GM23338 (cell line): ENCODE measurements at places on chromosomes 6 and 20.

DNA sequence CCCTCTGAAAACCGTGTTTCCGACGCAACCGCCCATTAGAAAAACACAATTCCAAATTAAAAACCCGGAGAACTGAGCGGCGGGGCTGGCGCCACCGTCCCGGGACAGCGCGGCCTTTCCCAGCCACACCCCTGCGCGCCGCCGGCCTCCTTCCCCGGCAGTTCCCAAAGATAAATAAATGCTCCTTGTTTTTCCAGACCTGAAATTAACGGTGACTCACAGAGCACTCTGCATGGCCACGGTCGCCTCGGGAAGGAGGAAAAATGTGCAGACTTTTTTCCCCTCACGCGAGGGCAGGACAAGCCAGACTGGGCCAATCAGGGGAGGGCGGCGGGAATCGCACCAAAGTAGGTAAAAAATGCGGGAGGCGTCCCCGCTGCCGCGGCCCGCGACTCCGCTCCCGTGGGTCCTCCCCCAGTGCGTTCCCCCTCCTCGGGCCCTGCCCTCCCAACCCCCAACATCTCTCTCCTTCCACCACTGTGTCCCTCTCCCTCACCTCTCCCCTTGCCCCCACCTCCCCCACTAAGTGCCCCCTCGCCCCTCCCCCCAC, 828 bp upstream of the DSTN start:
- DNase-seq: peak; percentile 63

- DNase-seq: no peak
Measured at GRCh38 chr6:11324453-11325015, 92.1 kb upstream of the NEDD9 start.

- no peak for DNase-seq
Measured at GRCh38 chr6:30348957-30349356, 4.0 kb downstream of the RPP21 start.

DNA sequence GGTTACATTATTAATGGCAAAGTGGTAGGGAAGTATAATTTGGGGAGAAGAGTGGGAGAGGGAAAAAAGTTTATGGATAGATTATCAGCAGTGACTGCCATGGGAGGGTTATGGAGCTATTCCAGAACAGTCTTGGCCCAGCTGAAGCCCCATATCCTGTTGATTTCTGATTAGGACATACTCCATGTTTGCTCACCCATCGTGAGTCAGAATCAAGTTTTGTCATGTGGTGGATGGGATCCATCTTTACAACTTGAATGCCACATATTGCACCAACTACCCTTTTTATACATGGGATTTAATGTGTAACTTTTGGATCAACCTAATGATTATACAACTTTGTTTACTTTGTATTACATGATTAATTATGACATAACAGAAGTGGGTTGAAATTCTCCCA, 217.0 kb downstream of the HAO1 start:
- DNase-seq: no peak

DNA sequence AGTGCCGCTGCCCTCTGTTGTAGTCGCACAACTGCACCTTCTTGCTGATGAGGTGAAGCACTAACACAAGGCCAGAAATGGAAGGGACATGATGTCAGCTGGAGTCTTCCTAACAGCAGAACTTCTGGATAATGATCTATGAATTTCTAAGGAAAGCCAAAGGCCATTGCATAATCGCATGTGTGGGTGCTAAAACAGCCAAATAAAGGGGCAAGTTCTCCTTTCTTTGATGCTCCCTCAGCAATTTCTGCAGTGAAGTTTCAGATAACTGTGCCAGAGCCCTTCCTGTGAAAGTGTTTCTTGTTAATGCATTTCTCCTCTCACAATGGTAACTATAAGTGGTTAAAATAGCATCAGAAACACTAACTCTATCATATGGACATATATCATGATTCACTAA, 8.0 kb upstream of the F13A1 start:
- DNase-seq: no peak

DNA sequence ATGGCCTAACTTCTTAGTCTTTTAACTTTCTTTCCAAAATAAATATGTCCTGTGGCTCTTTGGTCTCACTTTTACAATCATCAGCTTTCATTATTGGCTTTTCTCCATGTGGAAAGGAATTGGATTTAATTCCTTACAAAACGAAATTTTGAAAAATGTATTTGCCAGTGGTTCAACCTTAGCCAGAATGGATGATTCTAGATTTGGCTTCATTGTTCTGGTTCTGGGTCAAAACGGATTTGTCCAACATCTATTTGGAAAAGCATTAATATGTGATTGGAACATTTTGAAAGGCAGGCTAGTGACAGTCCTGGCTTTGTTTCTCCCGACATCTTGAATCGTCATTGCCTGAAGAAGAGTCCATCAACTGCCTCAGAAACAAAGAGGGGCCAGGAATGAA, 59.2 kb downstream of the TENT5A start:
- no peak for DNase-seq

GRCh38 chr20:3771552-3772058, 4.1 kb upstream of the ADISSP start:
- no peak for DNase-seq

- no peak for DNase-seq
Measured at GRCh38 chr6:38495518-38495917, 144.2 kb downstream of the BTBD9 start.

- DNase-seq: no peak
Measured at GRCh38 chr20:23337312-23337711, 13.3 kb upstream of the NXT1 start.

DNA sequence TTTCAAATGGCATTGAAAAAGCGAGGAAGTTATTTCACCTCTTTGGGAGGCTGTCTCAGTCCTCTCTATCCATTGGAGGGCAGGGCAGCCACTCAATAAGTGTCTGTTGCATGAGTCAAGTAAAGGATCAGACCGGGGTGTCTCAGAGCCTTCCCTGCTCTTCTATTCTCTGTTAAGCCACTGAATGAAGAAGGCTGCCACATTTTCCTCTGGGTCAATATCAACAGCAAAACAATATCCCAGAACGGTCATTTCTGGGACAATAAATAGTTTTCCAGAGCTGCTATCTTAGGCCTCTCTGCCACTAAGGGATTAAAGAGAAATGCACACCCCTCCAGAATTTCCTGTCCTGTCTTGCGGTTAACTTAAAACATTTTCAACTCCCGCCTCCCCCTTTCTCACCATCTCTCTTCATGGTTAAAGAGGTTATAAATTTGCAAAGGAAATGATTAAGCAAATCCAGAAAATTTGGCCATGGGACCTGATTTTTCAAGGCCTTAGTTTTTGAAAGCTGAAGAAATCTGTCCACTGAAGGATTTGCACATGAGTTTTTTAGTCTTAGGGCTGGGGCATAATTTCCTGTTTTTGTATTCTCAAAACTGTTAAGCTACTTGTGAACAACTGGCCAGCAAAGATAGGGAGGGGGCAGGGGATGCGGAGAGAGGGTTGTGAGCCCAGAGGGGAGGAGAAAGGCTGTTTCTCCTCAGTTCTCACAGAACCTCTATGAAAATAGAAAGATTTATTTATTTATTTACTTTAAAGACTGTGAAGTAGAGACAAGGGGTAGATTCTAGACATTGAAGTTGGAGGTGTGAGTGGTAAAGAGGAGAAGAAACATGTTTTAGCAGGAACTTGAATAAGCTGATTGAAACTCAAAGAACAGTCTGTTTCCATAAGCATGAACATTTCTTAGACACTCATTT, 135.7 kb downstream of the BCAS1 start:
- DNase-seq: peak; percentile 53

- DNase-seq: no peak
Measured at GRCh38 chr6:81797591-81797990, 45.1 kb upstream of the TENT5A start.

DNA sequence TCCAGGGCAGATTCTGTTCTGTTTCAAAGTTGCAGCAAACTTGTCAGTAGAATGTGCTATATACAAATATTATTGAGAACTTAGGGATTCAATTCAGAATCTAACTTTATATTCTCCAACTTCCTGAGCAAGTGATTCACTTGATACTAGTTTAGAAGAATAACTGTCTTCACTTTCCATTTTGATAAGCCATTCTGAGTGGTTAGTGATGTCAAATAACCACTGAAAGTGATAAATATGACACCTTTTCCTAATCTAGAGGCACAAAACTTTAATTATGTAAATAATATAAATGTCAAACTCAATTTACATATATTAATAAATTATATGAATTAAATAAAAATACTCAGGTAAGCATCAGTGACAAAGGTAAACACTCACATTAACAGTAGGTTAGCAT, 20.5 kb upstream of the SIM1 start:
- DNase-seq: no peak

- DNase-seq: no peak
Measured at GRCh38 chr20:63342561-63343459, 18.3 kb downstream of the CHRNA4 start.

GRCh38 chr6:148799647-148800046, 52.8 kb downstream of the UST start:
- DNase-seq: no peak

DNA sequence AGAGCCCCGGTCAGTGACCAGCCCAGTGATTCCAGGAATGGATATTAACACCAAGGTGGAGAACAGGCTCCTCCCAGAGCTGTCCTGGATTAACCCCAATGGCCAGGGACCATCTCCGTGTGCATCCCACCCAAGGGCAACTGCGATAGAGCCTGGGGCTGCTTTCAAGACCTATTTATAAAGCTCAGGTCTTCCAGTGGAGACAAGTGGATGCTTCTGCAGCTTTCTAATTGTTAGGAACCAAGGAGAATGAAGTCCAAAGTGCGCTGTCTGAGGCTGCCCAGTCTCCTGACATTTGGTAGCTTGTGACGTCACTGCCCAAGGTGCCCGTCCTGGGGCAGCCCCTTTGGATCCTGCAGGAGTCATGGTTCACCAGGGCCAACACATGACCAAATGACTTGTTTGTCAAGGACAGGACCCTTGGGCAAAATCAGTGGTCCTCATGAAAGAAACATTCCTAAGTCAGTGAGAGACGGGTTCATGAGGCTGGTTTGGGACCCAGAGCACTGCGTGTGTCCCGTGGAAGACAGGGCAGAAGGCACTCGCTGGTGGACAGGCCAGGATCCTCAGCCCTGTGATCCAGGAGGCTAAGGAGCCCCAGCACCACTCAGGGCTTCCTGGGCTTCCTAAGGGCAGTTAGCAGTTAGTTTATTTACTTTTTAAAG, 174.9 kb downstream of the ANKRD60 start:
- no peak for DNase-seq

- DNase-seq: peak; percentile 80
Measured at GRCh38 chr6:16130932-16131387, 2.1 kb downstream of the MYLIP start.

DNA sequence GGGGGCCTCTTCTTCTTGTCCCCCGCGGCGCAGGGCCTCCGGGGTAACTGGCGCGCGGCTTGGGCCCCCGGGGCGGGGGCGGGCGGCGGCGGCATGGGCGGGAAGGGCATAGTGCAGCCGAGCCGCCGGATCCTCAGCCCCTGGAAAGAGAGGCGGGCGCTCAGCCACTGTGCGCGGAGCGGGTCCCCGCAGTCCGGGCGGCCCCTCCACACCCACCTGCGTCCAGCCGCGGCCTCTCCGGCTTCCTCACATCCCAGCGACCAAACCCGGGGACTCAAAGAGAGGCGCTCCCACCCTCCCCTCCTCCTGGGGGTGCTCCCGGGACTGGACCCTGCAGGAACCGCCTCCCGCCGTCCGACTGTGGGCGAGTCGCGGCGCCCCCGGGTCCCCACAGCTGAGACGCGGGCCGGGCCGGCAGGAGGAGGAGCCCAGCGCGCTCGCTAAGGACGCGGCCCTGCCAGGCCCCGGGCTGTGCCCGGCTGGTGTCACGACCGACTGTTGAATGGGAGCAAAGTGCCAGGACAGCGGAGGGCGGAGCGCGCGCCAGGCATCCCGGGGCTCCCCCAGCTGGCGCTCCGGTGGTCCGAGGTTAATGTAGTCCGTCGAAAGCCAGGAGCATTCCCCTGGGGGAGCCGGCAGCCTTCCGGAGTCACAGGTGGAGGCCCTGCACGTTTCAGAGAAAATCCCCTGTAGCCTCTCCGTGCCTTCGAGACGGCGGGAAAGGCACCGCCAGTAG, at the start of gene PRR18:
Gene PRR18 (minus strand): TSS at position 360 of the 736 bp plus-strand sequence. CDS start 250 bp downstream, at position 110.
- DNase-seq: peak; percentile 60

DNA sequence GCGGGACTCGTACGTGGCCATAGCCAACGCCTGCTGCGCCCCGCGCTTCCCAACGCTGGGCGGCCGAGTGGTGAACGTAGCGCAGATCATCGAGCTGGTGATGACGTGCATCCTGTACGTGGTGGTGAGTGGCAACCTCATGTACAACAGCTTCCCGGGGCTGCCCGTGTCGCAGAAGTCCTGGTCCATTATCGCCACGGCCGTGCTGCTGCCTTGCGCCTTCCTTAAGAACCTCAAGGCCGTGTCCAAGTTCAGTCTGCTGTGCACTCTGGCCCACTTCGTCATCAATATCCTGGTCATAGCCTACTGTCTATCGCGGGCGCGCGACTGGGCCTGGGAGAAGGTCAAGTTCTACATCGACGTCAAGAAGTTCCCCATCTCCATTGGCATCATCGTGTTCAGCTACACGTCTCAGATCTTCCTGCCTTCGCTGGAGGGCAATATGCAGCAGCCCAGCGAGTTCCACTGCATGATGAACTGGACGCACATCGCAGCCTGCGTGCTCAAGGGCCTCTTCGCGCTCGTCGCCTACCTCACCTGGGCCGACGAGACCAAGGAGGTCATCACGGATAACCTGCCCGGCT, 3.4 kb downstream of the SLC32A1 start:
- no peak for DNase-seq

- no peak for DNase-seq
Measured at GRCh38 chr6:54516321-54516720, 208.1 kb downstream of the TINAG start.

- peak; percentile 23 for DNase-seq
Measured at GRCh38 chr6:89348372-89348771, 4.2 kb downstream of the UBE2J1 start.

DNA sequence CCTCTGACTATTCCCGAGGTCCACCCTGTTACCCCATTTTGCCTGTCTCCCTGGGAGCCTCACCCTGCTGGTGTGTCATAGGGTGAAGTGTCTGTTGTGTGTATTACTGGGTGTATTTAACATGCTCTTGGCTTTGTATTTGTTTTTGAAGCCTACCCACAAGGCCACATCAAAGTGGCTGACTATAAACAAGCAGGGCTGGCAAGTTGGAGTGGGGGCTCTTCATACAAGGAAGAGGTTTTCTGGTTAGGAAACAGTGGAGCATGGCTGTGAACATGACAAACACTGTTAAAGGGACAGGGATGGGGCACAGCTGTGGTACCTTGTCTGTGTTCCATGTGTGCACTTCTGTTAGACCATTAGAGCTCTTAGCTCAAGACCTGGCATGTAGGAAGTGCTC, 26.3 kb downstream of the HECA start:
- no peak for DNase-seq

GRCh38 chr20:38085026-38085425, 51.5 kb downstream of the RPRD1B start:
- DNase-seq: no peak
